ENCODE measurements at places on chromosomes 11 and 22. TPM values are rescaled to one million over a fixed set of nuclear protein-coding genes. Genes with fewer than 3 reads are reported as not detected.

DNA sequence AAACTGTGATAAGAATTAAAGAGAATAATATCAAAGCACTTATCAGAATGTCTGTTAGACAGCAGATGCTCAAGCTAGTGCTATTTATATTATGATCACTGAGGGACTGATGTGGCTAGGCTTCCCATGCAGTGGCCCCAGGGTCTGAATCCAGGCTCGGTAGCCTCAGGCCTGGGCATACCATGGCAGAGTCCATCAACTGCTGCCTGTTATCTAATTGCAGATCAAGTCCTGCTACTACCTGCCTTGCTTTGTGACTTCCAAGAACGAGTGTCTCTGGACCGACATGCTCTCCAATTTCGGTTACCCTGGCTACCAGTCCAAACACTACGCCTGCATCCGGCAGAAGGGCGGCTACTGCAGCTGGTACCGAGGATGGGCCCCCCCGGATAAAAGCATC, 57.5 kb downstream of the TIMP3 start:
- no peak for DNase-seq

DNA sequence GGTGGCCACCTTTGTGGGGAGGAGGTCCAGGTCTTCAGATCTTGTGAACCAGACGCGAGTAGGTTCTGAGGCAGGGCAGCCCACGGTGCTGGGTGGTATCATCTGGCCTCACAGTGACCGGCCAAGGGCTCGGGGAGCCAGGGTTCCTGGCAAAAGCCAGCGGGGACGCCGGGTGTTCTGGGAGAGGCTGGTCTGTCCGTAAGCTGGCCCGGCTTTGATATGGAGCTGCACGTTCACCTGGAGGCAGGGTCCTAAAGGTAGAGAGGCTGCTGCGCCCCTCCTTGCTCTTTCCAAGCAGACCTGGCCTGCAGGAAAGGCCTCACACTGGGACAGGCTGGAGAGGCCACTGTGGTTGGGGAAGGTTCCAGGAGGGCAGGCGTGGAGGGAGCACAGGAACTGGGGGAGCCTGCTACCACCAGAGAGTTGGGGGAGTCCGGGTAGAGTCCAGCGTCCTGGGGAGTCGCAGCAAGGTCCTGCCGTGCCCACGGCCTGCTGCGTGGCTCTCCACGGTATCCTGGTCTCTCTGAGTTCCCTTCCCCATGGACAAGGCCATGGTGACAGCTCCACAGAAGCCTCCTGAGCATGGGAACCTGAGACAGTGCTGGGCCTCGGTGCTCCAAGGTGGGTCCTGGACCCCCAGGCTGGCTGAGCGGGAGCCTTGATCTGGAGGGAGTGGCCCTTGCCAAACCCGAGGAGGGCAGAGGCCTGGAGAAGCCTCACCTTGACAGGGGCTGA, 452.4 kb upstream of the B3GAT1 start:
- no peak for DNase-seq

DNA sequence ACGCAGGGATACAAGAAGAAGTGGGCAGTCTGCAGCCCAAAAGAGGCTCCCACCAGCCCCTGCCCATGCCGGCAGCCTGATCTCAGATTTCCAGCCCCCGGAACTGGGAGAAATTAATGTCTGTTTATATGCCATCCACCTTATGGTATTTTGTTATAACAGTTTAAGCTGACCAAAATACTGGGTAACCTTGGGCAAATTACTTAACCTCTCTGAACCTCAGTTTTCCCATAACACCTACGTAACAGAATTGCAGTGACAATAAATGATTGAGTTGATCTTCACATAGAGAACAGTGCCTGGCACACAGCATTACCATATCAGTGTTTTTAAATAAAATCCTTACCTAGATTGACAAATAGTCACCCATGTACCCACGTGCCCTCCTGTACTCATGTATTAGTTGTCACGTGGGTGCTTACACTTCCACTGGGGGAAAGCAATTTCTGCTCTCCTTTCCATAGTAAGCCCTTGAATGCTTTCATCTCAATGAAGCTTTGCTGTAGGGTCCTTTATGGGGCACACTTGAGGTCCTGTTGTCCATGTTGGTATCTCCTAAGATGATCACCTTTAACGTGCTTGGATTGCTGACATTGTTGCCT, 54.2 kb upstream of the PHF21A start:
- DNase-seq: no peak

Gene RBMXL2
- 1.5 TPM for polyA plus RNA-seq
